NCI-H1436 (cell line): ENCODE measurements at places on chromosomes 4 and X.

DNA sequence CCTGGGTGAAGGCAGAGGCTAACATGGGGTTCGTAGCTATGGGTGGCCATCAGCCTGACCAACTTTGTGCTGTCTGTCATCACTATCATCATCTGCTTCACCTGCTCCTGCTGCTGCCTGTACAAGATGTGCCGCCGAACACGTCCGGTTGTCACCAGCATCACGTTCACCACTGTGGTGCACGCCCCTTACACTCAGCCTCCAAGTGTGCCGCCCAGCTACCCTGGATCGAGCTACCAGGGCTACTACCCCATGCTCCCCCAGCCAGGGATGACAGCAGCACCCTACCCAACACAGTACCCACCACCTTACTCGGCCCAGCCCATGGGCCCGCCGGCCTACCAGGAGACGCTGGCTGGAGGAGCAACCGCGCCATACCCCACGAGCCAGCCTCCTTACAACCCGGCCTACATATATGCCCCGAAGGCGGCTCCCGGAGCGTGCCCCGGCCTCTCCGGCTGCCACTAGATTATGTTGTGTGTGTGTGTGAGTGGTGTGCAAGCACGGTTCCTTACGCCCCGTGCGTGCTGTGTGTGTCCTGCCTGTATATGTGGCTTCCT, 238.1 kb upstream of the ZCCHC13 start:
- no peak for DNase-seq

DNA sequence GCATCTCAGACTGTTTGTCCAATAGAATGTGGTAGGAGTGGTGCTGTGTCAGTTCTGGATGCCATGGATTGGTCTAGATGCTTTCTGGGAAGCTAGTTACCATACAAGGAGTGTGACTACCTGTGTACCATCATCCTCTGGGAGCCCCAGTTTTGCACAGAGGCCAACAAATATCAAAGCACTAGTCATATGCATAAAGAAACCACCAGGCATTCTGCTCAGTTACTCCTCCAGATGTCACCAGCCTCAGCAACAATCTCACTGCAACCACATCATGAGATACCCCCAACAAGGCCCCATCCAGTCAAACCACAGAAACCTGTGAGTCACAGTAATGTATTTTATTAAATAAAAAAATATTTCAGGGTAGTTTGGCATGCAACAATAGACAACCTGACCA, 435.8 kb upstream of the CPEB2 start:
- no peak for DNase-seq

GRCh38 chrX:22159071-22159470, 113.6 kb upstream of the CBLL2 start:
- DNase-seq: no peak

DNA sequence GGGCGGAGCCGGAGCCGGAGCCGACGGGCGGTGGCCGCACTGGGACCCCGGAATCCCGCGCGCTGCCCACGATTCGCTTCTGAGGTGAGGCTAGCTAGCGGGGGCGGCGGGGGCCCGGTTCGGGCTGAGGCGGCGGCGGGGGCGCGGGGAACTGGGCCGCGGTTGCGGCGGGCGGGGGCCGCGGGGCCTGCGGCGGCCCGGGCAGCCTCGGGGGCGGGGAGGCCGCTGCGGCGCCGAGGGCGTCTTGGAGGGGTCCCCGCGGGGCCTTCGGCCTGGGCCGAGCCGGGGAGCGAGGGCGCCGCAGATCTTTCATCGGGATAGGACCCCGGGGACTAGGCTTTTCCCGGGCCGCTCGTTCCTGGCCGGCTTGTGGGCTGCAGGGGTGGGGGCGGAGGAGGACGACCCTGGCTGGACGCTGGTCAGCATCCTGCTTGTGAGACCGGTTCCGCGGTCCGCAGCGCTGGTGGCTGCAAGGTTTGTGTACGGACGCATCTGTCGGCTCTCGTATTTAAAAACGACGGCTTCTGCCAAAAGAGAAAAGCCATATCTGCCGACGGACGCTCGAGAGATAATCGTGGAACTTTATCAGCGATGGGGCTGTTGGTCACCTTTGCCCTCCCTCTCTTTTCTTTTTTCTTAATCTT, 419 bp downstream of the ADD1 start:
- no peak for DNase-seq

DNA sequence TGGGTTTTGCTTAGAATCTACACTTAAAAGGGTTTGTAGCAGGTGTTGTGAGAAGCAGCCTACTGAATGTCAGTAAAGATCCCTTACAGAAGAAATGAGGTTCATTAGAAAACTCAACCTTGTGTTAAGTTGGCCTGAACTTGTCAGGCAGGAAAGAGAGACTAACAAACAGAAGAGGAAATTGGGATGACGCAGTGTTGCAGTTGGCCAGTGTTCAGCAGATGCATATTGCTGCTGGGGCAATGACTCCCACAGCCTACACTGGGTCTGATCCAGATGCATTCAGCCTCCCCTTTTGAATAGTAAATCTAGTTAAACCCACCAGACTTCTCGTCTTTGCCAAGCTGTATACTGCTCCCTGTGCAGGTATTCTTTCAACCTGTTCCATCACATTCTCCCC, 409.4 kb downstream of the UBE2NL start:
- DNase-seq: no peak

GRCh38 chr4:2835978-2836377, 7.7 kb upstream of the ADD1 start:
- DNase-seq: no peak

DNA sequence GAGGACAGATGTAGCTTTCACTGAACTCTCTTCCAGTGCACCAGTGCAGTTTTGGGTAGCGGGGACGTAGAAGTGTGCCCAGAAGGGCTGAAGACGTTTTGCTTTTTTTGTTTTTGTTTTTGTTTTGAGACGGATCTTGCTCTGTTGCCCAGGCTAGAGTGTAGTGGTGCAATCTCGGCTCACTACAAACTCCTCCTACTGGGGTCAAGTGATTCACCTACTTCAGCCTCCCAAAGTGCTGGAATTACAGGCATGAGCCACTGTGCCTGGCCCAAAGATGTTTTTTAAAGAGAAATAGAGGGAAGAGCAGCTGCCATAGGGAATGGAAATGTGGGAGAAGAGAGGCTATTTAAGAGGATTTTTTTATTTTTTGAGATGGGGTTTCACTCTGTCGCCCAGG, 74.4 kb upstream of the ACSL1 start:
- DNase-seq: no peak

DNA sequence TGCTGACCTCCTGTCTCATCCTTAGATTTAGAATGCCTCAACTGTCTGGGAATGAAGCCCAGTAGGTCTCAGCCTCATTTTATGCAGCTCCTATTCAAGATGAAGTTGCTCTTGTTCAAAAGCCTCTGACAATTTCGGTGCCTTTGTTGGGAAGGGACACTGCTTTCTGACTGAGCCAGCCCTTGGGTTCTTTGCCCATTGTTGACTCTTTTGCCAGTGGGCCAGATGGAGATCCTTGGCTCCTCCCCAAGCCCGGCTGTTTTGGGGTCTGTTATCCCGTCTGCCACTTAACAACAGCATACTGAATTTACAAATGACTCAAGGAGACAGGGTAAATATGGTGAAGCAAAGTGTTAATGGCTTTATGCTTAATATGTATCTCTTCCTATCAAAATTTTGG, 58.3 kb upstream of the PRKX start:
- no peak for DNase-seq
